Fibroblast of skin of scalp (primary cell): ENCODE measurements at places on chromosomes 6 and 20.

DNA sequence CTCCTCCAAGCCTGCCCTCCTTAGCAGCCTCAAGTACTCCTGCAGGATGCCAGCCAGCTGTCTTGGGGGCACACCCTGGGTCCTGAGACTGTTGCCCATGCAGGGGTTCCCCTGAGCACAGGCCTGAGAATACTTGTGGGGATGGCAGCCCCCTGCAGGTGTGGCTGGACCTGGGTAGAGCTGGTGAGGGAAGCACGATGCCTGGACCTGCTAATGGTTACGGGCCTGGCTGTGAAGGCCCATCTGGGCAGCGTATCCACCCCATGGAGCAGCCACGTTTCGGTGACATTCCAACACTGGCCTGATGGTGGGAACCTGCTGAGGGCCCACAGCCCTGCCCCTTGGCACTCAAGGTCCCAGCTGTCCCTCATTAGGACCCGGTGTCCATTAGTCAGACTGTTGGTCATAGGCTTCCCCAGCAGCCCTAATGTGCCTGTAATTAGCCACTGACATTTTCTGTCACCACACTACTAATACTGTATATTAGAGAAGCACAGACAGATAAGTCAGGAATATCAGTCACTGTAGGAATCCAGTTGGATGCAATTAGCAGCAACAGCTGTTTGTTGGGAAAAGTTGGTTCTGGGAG, 20.3 kb downstream of the CCDC167 start:
- DNase-seq, result no peak

DNA sequence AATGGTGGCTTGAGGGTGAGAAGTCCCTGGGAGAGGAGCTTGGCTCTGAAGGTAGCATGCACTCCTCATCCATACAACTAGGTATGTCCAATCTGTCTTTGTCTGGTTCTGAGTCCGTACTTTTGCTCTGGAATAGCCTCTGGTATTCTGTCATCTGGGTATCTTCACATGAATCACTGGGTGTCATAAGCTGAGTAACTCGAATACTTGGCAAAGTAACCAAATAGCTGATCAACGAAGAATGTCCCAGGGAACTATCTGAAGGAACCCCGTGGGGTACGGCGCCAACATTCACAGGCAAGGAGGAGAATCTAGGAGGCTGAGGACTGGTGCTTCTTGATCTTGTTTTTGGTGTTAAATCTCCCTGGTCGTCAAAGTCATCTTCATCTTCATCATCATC, 184.8 kb downstream of the HIVEP2 start:
- DNase-seq, result peak; percentile 85

- DNase-seq, result no peak
These were observed 101.1 kb downstream of the YTHDF1 start for GRCh38 chr20:63114693-63115311.

DNA sequence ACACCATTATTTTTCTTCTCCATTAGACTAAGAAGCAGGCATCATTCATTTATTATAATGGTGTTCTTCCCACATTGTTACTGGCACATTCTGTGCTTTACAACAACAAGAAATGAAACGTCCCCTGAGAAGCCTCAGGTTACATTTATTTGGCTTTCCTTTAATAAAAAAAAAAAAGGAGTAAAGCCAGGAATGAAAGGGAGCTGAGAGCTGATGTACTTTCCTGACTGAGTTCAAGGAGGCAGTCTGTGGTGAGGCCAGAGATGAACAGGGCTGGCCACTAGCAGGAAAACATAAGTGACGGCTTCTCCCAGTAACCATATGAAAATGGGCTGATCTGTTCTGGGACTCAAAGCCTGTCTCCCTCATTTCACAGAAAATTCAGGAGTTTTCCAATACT, 742.1 kb downstream of the MAFB start:
- no peak for DNase-seq

- DNase-seq, result peak; percentile 21
These were observed 37.9 kb upstream of the JARID2 start for GRCh38 chr6:15207923-15208322.

- peak; percentile 90 for DNase-seq
These were observed 100.7 kb downstream of the RIN2 start for GRCh38 chr20:19858466-19859371.

DNA sequence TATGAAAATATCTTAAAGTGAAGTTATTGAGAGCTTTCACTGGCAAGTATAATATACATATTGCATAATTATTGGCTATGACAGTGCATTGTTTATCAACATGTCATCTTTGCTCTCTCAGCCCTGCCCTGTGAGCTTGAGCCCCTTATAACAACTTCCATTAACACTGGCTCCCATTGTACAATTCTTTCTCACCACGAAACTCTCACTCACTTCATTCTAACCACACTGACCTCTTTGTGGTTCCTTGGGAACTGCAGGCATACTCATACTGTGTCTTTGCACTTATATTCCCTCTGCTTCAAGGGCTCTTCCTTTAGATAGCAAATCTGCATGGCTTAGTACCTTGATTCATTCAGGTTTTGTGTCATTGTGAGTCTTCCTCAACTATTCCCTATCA, 411.8 kb downstream of the CDKAL1 start:
- peak; percentile 33 for DNase-seq

DNA sequence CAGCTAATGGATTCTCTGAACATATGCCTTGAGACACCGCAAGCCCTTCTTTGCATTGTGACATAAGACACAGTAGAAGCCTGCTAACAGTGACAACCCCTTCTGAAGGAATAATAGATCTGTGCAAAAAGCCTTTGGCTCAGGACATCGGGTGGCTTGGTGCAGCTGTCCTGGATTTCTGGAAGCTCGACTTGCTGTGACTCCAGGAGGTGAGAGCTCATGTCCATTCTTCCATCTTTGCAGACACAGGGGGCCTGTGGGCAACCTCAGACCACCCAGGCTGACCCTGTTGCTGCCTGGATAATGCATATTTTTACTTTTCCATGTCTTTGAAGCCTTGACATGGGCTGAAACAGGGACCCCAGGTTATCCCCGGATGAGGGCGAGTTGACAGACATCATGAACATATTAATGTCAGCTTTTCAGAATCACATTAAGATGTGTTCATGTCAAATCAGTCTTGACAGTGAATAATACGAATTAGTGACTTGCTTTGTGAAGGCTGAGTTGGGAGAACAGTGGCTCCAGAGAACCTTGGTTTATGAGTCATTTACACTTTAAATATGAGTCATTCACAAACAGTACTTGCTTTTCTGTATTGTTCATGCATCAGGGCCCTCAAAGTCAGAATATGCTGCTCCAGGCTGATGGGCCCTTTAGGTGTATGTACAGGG, 66.8 kb upstream of the IYD start:
- DNase-seq, result peak; percentile 67

GRCh38 chr6:18527836-18528743, 140.9 kb downstream of the RNF144B start:
- peak; percentile 8 for DNase-seq

DNA sequence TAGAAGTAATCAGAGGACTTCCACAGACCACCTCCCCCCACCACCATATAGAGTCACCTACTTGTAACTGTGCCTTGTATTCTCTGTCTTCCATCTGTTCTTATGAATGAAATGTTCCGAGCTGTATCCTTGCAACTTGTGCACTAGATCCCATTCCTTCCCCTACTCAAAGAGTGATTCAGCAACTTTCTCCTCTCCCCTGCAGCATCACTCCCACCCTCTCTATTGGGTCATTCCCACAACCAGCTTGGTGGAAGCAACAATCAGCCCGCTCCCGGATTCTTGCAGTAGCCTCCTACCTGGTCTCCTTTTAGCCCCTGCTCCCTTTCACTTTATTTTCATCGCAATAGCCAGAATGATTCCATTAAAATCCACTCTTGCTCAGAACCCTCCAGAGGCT, 34.9 kb upstream of the REV3L start:
- DNase-seq, result no peak

- no peak for DNase-seq
These were observed 208.0 kb upstream of the EXOC2 start for GRCh38 chr6:900716-901605.

DNA sequence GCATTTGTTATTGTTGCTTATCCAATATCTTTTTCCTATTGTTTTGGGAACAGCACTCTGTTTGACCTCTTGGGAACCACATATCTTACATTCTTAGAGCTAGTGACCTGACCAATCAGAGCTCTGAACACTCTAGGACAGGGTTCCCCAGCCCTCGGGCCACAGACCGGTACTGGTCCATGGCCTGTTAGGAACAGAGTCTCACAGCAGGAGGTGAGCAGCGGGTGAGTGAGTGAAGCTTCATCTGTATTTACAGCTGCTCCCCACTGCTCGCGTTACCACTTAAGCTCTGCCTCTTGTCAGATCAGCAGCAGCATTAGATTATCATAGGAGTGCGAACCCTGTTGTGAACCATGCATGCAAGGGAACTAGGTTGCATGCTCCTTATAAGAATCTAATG, 226.0 kb upstream of the TSHZ2 start:
- peak; percentile 3 for DNase-seq

GRCh38 chr6:551405-551804, 105.5 kb downstream of the HUS1B start:
- peak; percentile 59 for DNase-seq

GRCh38 chr20:34165018-34165619, 53.1 kb upstream of the EIF2S2 start:
- no peak for DNase-seq

DNA sequence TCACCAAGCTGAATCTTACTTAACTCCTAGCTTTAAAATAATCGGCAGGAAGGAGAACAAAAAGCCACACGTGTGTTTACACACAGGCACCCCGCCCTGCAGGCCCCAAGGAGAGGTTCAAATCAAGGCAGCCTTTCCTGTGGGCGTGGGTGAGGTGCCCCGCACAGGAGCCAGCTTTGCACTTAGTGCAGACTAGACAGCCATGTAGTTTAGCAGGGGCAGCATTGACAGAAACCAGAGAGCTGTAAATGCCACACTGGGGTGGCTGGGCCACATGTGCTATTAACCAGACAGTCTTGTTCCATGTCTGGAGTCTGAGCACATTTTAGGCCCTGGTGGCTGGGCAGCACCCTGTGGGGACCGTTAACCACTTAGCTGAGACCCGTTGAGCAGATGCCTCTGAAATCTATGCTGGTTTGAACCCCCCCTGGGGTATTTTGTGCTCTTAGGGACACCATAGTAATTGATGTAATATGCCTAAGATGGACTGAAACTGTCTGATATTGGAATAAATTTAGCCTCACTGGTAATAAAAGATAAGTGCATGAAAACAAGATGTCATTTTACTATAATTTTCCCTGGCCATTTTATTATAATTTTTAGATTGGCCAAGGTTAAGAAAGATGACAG, 106.4 kb upstream of the KCNG1 start:
- DNase-seq, result no peak

GRCh38 chr6:3517350-3517749, 60.5 kb upstream of the SLC22A23 start:
- DNase-seq, result peak; percentile 95

DNA sequence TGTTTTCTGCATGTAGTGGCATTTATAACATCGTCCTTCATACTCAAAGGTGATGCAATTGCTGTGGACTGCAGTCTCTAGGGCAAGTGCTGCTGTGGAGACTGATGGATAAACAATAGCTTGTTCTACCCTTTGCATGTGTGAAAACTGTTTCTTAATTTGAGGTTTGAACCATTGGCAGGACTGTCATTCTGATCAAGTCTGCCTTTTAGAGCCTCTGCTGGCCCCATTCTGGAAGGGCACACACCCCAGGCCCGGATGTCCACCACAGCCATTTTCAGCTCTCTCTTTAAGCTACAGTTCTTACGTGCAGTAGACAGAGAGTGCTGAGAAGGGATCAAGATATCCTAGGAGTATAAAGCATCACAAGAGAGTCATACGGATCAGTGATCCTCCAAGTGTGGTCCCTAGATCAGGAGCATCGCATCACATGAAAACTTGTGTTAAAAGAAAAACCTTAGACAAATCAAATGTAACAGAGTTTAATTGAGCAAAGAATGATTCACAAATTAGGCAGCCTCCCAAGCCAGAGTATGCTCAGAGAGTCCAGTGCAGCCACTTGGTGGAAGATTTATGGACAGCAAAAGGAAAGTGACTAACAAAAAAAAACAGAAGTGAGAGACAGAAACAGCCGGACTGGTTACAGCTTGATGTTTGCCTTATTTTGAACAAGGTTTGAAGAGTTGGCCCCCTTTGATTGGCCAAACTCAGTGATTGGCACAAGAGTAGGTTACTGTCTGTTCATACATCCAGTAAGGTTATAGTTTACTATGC, 52.0 kb downstream of the FRK start:
- DNase-seq, result peak; percentile 73

- DNase-seq, result peak; percentile 2
These were observed 619.4 kb upstream of the CDH4 start for GRCh38 chr20:60632391-60633262.

GRCh38 chr6:154343473-154344308, 12.9 kb downstream of the IPCEF1 start:
- peak; percentile 39 for DNase-seq

DNA sequence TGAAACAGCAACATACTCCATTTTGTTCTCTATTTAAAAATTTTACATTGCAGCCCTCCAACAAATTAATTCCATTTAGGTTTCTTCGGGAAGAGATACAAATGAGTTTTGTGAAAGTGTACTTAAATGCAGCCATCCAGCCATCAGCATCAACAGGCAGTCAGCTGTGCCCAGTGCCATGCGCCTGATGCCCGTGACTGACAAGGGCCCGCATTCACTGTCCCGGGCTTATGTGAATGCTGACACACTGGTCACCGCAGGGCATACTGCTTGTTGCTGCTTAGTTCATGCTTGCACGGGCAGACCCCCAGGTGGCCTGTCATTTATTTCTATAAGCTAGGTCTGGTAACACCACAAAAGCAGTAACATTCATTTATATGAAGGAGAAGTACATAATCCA, 224.9 kb upstream of the QKI start:
- DNase-seq, result no peak

GRCh38 chr6:136783495-136784270, 8.6 kb downstream of the MAP3K5 start:
- no peak for DNase-seq
